Central memory CD8-positive, alpha-beta T cell (primary cell): ENCODE measurements at places on chromosomes 16 and 17.
A peak's percentile ranks its signal among the peaks of the same experiment; 100 is the strongest.

DNA sequence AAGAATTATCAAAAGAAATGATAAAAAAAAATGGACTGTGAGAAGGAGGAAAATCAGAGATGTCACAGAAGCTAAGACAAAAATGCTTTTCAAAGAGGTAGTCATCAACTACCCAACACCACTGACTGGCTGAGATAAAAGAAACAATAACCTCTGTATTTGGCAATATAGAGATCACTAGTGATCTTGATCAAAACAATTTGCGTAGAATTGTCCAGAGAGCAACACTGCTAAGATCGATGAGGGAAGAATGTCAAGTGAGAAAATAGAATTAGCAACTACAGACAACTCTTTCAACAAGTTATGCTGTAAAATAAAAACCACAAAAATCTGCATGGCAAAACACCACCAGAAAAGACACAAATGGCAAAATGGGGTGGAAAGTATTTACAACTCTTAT is 66.0 kb downstream of the BRIP1 start:
- H3K27me3 ChIP-seq: no peaks in the 10 kb centered on the region
- H3K27ac ChIP-seq: no peak overlapping the region
- H3K4me3 ChIP-seq: no peak overlapping the region
- H3K4me1 ChIP-seq: no peaks in the 10 kb centered on the region
- no peak for DNase-seq
- H3K36me3 ChIP-seq: peaks cover 2% of the 10 kb centered on the region

GRCh38 chr16:8548166-8548565 is 42.1 kb downstream of the TMEM114 start:
- DNase-seq: no peak
- H3K36me3 ChIP-seq: no peaks in the 10 kb centered on the region
- no peaks in the 10 kb centered on the region for H3K4me1 ChIP-seq
- H3K4me3 ChIP-seq: no peak overlapping the region
- peaks cover 92% of the 10 kb centered on the region for H3K27me3 ChIP-seq

- H3K36me3 ChIP-seq: peaks cover 7% of the 10 kb centered on the region
- no peak overlapping the region for H3K27ac ChIP-seq
- no peak for DNase-seq
- H3K27me3 ChIP-seq: no peaks in the 10 kb centered on the region
- H3K4me3 ChIP-seq: no peak overlapping the region
Measured at GRCh38 chr16:70694088-70694867, 8.4 kb upstream of the MTSS2 start.

GRCh38 chr17:75626496-75627038 is 6.7 kb upstream of the SMIM5 start:
- peaks cover 6% of the 10 kb centered on the region for H3K4me1 ChIP-seq
- H3K27ac ChIP-seq: no peak overlapping the region
- H3K27me3 ChIP-seq: no peaks in the 10 kb centered on the region
- peaks cover 2% of the 10 kb centered on the region for H3K36me3 ChIP-seq
- no peak overlapping the region for H3K4me3 ChIP-seq
- DNase-seq: no peak

- peaks cover 68% of the 10 kb centered on the region for H3K36me3 ChIP-seq
- peak overlapping the region; percentile 96 for H3K27ac ChIP-seq
- DNase-seq: no peak
- peaks cover 81% of the 10 kb centered on the region for H3K4me1 ChIP-seq
- H3K27me3 ChIP-seq: no peaks in the 10 kb centered on the region
- H3K4me3 ChIP-seq: peak overlapping the region; percentile 81
Measured at GRCh38 chr16:56994311-56994710, 5.0 kb downstream of the NLRC5 start.
